GM06990 (cell line): ENCODE measurements at places on chromosomes 5 and 9.

DNA sequence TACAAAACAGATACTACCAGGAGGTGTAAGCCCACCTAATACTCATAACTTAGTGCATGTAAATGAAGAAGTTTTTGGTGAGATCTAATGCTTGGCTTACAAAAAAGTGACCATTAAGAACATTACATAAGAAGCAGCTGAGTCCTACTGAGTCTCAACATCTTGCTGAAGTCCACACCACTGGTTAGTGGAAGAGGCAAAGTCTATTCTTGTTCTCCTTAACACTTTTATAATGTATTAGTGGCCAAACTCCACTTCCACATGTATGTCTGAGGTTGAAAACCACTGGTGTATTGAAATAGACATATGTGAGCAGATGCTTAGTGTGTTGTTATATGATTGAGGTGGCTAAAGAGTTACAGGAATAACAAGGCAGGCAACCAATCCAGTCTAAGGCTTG, 18.9 kb upstream of the GDA start:
- no peak for DNase-seq

GRCh38 chr5:173330338-173331206, 2.4 kb upstream of the STC2 start:
- no peak for DNase-seq

DNA sequence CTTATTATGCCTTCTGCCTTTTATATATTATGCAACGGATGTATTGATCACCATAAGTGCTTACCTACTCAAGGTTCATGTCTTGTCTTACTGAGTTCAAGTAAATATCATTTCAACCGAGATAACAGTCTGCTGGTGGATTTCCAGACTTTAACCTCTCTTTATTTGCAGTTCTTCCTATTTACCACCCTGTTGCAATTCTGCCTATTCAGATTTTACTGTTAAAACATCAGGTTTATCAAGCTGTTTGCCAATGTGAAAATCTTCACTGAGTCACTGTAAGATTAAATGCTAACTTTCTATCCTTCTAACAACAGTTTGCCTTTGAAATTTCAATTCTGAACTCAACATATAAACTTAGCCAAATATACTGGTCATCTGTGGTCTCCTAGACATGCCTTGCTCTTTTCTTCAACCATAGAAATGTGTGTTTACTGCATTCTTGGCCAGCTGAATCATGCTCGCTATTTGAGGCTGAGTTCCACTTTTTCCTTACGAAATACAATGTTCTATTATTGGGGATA, 471.7 kb upstream of the RORB start:
- DNase-seq = no peak

- DNase-seq = no peak
Measured at GRCh38 chr9:94916956-94917355, 190.5 kb downstream of the AOPEP start.

- DNase-seq = no peak
Measured at GRCh38 chr9:90141723-90142122, 500.9 kb downstream of the DIRAS2 start.
